ENCODE measurements at places on chromosomes 1 and 21.

DNA sequence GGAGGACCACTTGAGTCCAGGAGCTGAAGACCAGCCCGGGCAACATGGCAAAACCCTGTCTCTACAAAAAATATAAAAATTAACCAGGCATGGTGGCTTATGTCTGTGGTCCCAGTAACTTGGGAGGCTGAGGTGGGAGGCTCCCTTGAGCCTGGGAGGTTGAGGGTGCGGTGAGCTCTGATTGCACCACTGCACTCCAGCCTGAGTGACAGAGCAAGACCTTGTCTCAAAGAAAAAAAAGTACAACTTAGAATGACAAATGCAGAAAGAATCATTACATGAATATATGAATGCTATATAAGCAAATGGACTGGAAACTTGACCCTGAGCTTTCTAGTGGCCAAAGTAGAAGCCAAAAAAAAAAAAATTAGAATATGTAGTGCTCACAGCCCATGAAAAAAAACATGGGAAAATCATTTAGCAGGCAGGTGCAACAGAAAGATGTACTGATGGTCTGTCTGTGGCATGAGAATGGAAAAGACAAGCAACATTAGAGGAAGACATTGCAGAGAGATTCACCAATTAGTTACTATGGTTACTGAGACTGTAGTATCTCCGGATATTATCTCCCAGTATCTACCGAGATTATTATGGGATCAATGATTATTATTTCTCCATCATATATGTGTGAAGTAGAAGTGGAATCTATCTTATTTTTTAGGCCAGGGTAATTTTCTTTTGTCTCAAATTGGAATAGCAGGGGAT is 19.2 kb downstream of the ELAPOR1 start:
- no peak for DNase-seq

DNA sequence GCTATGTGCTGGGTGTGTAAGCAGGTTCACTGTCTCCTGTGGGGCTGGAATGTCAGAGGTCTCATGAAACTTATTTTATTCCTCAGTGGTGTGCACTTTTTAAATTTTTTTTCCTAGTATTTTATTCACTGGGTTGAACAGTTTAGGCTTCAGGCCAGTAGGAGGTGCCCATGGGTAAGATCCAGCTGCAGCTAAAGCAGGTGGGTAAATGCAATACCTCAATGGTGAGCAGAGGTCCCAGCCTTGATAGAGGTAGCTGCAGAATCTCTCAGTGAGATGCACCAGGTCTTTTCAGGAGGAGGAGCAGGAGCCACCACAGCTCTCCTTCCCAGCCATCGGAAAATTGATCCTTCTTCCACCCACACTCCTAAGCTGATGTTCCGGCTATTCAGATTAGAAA is 12.6 kb upstream of the OR6N2 start:
- no peak for DNase-seq

GRCh38 chr1:187641015-187641414 is 812.3 kb downstream of the PLA2G4A start:
- no peak for DNase-seq

DNA sequence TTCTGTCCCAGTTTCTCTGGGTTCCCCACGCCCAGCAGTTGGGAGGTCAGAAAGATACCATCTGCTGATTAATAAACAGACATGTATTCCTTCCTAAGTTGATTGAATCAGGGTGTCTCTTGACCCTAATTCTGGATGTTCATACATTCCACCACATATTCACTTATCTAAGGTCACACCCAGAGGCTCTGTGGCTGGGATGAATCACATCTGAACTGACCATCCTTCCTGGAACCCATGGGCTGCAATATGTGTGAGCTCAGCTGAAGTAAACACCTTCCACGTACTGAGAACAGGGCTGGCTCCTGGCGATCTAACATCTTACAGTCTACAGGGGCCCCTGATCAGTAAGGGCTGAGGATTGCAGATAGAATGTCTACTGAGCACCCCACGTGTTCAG is 20.5 kb upstream of the TRABD2B start:
- DNase-seq: peak; percentile 2

DNA sequence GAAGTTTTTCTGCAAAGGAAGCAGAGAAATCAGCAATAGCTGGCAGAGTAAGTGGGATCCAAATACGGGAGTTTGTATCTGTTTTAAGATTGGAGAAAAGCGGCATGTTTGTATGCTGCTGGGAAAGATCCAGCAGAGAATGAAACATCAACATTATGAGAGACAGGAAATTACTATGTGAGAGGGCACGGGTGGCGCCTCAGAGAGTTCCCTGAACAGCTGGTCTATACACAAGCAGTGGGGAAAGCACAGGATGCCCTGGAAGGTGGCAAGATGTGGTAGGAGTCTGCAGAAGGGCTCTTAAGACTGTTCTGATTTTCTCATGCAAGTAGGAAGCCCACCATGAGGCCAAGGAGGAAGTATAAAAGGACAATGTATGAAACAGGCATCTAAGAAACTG is 130.4 kb downstream of the RERE start:
- no peak for DNase-seq

DNA sequence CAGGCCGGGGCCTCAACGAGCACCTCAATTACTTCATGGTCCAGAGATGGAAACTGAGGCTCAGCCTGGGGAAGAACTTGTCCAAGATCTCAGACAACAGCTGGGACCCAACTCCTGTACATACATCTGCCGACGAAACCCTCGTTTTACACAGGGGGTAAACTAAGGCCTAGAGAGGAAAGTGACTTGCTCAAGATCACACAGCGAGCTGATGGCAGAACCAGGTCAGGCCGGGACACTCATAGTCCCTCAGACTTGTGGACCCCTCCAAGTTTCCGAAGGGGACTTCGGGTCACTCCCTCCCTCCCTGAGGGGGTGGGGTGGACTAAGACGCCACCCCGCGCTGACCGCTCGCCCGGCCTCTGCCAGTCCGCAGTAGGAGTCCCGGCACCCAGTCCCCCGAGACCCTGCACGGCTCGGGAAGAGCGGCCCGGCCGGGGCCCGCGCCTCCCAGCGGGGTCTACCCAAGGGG is 430 bp downstream of the WASF2 start:
- peak; percentile 28 for DNase-seq

DNA sequence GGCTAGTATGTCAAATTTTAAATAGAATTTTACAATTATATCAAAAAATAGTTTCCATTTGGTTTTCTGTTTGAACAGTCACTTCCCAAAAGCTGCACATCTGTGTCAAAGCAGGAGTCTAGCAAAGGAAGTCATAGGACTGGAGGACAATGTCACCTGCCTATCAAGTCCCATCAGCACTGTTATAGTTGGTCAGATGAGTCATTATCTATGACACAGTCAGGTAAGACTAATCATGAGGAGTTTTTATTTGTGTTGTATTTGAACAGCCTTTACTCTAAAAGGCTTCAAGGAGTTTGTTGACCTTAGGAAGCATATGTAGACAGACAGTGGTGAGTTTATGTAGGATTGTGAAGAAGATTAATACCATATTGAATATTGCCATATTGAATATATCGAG is 74.2 kb upstream of the QSOX1 start:
- DNase-seq: peak; percentile 19

DNA sequence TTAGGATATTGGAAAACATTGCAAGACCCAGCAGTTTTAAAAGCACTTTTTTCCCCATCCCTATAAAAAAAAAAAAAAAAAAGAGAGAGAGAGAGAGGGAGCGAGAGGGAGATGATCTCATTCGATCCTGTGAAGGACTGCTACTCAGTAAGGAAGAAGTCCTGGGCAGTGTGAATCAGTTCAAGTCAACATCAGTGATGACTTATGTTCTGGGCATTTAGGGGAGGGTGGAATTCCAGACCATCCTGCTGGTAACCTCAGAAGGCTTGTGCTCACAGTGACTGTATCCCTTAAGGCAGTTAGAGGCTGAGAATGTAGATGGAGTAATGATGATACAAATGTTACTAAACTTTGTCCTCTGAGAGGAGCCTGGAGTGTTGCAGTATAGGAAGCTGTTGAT is 151.4 kb downstream of the TGFB2 start:
- peak; percentile 84 for DNase-seq

DNA sequence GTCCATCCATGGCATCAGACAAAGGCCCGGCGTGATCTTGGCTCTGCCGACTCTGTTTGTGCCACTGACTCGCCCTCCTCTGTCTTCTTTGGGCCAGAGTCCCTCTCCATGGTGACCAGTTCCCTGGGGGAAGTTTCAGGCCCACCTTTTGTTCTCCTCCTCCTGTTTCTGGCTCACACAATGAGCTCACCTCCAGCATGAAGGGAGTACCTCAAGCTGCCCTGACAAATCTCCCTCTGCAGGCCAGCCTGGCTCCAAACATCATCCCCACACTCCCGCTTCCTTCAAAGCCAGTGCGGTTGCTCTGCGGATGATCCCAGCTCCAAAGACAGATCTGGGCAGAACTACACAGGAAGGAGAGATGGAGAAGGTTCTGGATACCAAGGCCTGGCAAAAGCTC is 576.6 kb downstream of the NPHP4 start:
- no peak for DNase-seq

DNA sequence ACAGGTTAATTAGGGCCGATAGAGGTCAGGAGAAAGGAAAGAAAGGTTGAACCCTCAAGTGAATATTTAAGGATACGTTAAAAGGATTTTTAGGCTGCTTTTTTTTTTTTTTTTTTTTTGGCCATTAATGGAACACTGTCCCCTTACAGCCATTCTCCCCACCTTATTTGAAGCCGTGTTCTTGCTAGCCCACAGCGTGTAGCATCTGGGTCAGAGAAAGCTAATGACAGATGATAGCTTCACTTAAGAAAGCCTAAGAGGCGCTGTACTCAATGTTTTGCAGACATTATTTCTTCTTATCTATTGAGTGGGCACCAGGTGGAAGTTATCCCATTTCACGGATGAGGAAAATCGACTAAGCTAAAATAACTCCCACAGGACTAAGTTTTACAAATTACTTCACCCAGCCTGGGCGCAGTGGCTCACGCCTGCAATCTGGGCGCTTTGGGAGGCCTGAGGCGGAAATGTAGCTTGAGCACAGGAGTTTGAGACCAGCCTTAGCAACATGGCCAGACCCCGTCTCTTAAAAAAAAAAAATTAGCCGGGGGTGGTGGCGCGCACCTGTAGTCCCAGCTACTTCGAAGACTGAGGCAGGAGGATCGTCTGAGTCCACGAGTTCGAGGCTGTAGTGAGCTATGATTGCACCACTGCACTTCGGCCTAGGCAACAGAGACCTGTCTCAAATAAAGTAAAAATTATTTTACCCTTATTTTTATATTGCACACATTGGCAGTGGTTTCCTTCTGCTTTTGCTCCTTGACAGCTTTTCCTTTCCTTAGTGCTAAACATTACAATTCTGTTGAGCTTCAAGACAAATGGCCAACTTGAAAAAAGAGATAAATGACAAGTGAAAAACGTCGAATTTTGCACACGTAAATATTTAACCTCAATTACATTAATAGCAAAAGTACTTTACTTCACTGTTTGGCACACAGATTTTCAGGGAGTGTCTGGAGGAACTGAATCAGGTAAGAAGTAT is 1.1 kb upstream of the PHTF1 start:
- DNase-seq: no peak
